ENCODE measurements at places on chromosomes 2 and 18.

DNA sequence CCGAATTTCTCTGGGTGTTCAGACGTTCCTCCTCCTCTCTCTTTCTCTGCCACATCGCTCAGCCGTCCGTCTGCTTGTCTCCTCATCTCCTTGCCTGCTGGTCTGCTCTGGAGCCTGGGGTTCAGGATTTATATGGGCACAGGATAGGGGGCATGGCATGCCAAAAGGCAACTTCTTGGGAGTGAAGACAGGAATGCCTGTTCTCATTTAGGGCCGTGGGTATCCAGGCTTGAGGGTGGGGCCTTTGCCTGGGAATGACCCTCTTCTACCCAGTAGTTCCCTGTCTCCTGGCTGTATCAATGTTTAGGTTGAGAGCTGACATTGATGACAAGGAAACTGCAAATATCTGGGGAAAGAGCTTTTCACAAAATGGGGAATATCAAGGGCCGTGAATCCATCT is 98.0 kb downstream of the HRH4 start:
- DNase-seq = no peak

DNA sequence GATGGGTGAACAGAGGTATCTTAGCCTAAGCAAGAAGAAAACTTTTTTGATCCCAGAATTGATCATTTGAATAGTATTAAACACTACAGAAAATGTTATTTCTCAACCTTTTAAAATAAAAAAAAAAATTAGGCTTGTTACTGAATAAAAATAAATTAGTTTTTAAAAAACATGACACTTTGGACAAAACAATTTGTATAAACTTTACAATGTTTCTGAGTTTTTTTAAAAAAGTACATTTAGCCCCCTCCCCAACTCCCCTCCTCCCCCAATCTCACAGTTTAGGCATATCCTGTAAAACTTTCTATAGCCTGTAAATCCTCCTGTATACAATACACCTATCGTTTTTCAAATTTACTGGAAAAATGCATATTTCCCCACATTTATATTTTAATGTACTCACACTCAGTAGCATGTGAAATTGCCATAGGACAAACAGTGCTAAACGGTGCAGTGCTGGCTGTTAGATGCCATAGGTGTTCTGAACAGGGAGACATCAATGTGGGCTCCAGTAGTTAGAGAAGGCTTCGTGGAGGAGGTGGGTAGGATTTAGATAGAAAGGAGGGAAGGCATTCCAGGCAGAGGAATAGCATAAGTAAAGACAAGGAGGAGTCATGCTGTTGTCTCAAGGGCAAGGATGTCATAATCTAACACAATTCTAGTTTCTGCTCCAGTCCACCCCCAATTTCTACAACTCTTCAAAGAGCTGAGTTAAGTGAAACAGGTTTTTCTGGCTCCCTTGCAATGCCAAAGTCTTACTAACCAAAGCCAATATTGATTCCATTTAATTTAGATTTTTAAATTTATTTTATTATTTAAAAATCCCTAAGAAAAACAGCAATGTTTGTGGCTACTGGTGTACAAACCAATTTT is 50.9 kb downstream of the SP3 start:
- DNase-seq = no peak

GRCh38 chr2:98604547-98604946 is 3.8 kb downstream of the COA5 start:
- DNase-seq = no peak

DNA sequence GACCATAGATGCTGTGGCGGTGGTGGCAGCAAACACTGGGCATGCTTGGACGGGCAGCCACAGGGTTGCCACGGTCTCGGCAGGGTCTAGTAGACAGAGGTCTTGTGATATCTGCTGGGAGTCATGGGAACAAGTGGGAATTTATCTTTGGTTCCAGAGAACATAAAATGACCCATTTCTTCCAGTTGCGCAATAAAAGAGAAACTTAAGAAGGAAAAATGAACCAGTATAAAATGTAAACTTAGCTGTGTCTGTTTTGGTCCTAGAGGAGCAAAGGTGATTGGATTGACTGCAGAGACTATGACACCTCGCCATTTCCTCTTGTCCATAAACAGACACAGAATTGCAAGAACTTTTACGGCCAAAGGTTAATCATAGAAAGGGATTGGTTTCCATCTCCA is 132.6 kb upstream of the RBBP8 start:
- peak; percentile 73 for DNase-seq

DNA sequence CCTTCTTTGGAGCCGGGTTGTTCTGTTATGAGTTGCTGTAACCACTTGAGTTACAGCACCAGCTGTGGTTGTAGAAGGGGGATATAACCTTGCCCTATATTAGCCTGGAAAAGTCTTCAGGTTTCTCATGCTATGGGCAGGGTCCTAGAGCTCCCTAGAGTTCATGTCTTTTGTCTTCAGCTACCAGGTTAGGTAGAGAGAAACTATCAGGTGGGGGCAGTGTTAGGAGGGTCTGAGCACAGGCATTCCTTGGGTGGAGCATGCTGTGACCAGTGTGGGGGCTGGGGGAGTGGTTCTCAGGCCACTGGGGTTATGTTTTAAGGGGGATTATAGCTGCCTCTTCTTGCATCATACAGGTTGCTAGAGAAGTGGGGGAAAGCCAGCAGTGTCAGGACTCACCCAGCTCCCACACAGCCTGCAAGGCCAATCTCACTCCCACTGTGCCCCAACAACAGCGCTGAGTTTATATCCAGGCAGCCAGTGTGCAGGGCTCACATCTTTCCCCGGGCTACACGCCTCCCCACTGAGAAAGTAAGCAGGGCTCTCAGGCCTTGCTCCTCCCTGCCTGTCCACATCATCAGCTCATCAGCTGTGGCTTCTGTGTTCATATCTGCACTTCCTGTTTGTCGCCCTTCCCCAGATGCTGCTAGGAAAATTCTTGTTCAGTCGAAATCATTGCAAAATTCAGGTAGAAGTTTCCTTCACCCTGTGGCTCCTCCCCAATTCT is 133.8 kb upstream of the NRXN1 start:
- DNase-seq = no peak

GRCh38 chr2:106536490-106536889 is 49.3 kb downstream of the CD8B2 start:
- no peak for DNase-seq

- no peak for DNase-seq
Observed at GRCh38 chr18:46080156-46080555, 8.1 kb upstream of the PSTPIP2 start.
